ENCODE measurements at places on chromosomes 7 and 10. TPM values are rescaled to one million over a fixed set of nuclear protein-coding genes. Genes with fewer than 3 reads are reported as not detected.

GRCh38 chr10:28719789-28720436, 42.6 kb downstream of the BAMBI start:
- no peak for DNase-seq
- no peaks in the 10 kb centered on the region for H3K27me3 ChIP-seq
- no peaks in the 10 kb centered on the region for H3K4me1 ChIP-seq
- no peak overlapping the region for H3K27ac ChIP-seq
- no peaks in the 10 kb centered on the region for H3K36me3 ChIP-seq

GPR37 gene
- 0.20 TPM for total RNA-seq

- no peak overlapping the region for H3K4me3 ChIP-seq
- DNase-seq: no peak
- H3K27me3 ChIP-seq: no peaks in the 10 kb centered on the region
- no peak overlapping the region for H3K27ac ChIP-seq
- no peaks in the 10 kb centered on the region for H3K36me3 ChIP-seq
Observed at GRCh38 chr7:13132314-13132713, 444.9 kb downstream of the ARL4A start.

SFRP5 gene
- total RNA-seq: not detected

DNA sequence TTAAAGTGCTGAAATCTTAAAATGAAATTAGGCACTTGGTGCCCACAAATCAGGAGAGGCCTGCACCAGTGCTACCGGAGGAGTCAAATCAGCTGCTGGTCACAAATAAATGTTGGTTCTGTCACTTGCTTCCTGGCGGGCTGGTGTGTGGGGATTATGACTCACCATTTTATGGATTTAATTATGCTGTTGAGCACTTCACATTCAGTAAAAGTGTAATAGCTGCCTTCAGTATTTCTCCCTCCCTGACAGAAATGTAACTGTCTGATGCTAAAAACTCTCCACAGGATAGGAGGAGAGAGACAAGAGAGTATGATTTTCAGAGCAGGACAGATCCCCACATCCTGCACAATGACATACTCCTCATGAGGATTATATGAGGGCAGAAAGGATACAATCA, 186.0 kb downstream of the JAZF1 start:
- H3K36me3 ChIP-seq: no peaks in the 10 kb centered on the region
- no peak for DNase-seq
- no peak overlapping the region for H3K4me3 ChIP-seq

C10orf67 gene
- 0.54 TPM for total RNA-seq

- H3K27me3 ChIP-seq: no peaks in the 10 kb centered on the region
- peaks cover 4% of the 10 kb centered on the region for H3K4me1 ChIP-seq
- H3K27ac ChIP-seq: no peak overlapping the region
- DNase-seq: no peak
- no peak overlapping the region for H3K4me3 ChIP-seq
Observed at GRCh38 chr7:29276199-29276598, 81.6 kb downstream of the CHN2 start.

DNA sequence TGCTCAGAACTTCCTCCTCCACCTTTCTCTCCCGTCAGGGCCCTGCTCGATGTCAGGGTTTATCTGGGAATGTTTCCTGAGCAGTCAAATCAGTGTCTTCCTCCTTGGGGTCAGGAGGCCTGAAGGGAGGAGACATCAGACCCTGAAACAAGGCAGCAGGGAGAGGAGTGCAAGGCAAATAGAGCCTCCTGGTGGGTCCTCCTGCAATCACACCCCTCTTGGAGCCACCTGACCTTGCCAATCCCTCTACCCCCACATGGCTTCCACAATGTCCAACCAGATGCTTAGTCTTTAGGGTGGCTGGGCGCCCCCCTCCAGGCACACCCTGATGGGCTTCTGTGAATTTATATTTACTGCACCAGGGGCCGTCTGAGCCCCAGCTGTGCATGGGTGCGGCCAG, 12.2 kb downstream of the GPR26 start:
- H3K4me3 ChIP-seq: no peak overlapping the region
- no peaks in the 10 kb centered on the region for H3K27me3 ChIP-seq
- no peak overlapping the region for H3K27ac ChIP-seq

MYH16 gene
- not detected for total RNA-seq

ADRA2A gene
- total RNA-seq: 1.0 TPM

DNA sequence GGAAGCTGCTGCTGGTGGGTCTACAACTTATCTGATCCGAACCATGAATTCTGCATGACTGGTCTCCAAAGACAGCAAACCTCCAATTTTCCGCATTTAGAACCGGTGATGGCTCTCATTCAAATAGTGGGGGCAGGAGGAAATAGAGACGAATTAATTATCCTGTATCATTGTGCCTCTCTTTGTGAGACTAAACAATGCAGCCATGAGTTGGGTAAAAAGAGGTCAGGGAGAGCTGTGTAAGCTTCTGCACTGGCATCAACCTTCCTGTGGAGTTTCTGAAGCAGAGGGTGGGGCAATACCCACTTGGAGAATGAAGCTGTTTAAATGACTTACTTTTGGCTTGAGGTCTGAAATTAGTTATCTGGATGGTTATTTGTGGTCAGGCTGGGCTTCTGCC, 266.4 kb downstream of the SORCS3 start:
- H3K4me3 ChIP-seq: no peak overlapping the region
- no peak overlapping the region for H3K27ac ChIP-seq
- H3K4me1 ChIP-seq: no peaks in the 10 kb centered on the region
- DNase-seq: no peak

- H3K4me3 ChIP-seq: no peak overlapping the region
- no peak overlapping the region for H3K27ac ChIP-seq
- H3K4me1 ChIP-seq: peaks cover 4% of the 10 kb centered on the region
- H3K36me3 ChIP-seq: no peaks in the 10 kb centered on the region
- no peak for DNase-seq
- no peaks in the 10 kb centered on the region for H3K27me3 ChIP-seq
Observed at GRCh38 chr10:20885678-20886077, 11.4 kb downstream of the NEBL start.

- H3K36me3 ChIP-seq: peaks cover 14% of the 10 kb centered on the region
- H3K27ac ChIP-seq: no peak overlapping the region
- H3K27me3 ChIP-seq: no peaks in the 10 kb centered on the region
- no peak overlapping the region for H3K4me3 ChIP-seq
Observed at GRCh38 chr7:143265017-143265693, 1.9 kb downstream of the GSTK1 start.

GRCh38 chr7:98374285-98374680, 26.6 kb downstream of the BAIAP2L1 start:
- H3K27ac ChIP-seq: no peak overlapping the region
- DNase-seq: no peak
- no peaks in the 10 kb centered on the region for H3K36me3 ChIP-seq
- no peak overlapping the region for H3K4me3 ChIP-seq

ANKRD1 gene
- total RNA-seq: not detected

AUTS2 gene
- total RNA-seq: 18.5 TPM

GRCh38 chr7:82615527-82615926, 171.9 kb upstream of the CACNA2D1 start:
- no peak for DNase-seq
- H3K27ac ChIP-seq: no peak overlapping the region
- no peak overlapping the region for H3K4me3 ChIP-seq
- H3K4me1 ChIP-seq: no peaks in the 10 kb centered on the region

C10orf90 gene
- total RNA-seq: 5.1 TPM

DNA sequence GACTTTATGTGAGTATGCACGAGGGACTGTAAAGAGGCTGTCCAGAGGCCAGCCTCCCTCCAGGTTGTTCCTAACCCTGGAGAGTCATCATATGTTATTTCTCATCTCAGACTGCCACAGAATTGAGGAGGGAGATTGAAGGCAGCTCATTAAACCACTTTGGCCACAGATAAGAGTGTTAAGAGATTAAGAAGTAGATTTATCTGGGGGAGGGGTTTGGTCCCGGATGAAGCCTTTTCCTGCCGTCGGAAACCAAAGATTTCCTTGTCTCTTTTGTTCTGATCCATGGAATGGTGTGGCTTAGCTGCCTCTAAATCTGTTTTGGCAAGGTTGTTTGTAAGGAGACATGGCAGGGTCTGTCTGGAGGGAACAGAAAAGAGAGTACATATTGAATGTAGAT, 338.8 kb downstream of the AUTS2 start:
- H3K4me3 ChIP-seq: no peak overlapping the region

C10orf143 gene
- 5.6 TPM for total RNA-seq

All from thyroid gland (tissue), 4 donors.